NCI-H524 treated with DMSO at 0.1 percent for 48 hours (cell line): ENCODE measurements at places on chromosomes 11 and 22.

DNA sequence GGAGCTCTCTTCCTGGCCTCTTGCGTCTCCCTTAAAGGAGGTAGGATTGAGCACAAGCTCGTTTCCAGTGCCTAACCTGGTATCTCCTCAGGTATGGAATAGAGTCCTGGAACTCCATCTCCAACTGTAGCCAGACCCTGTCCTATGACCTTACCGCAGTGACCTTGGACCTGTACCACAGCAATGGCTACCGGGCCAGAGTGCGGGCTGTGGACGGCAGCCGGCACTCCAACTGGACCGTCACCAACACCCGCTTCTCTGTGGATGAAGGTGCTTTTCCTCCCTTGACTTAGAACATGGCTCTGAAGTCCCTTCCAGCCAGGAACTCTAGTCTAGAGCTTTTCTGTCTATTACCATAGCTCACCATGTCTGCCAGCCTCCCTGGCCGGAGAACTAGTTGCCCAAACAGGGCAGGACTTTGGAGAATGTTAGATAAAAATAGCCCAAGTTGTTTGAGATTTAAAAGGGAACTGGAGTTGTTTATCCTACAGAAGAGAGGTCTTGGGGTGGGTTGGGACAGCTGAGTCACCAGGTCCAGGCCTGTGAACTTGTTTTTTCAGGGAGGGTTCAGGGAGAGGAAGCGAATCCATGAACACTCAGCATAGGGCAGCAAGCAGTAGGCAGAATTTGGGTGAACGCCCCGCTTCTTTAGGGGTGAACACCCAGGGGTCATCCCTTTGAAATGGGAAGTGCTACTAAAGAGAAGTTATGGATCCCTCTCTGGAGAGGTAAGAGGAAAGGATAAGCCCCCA, 3.3 kb downstream of the IL10RA start:
- DNase-seq = no peak

DNA sequence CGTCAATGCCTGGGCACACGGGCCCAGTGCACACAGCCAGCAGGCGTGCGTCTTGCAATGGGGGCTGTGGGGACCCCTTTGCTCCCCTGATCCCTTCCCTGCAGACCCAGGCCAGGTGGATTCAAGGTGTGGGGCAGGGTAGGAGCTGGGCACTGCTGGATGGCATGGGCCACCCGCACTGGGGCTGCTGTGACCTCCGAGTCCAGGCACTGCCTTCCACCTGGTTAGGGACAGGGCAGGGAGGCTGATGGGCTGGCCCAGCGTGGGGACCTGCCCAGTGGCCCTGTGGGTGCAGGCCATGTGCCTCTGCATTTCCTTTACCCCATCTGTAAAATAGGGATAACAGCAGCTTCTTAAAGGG, 22.9 kb downstream of the KCNQ1 start:
- no peak for DNase-seq

DNA sequence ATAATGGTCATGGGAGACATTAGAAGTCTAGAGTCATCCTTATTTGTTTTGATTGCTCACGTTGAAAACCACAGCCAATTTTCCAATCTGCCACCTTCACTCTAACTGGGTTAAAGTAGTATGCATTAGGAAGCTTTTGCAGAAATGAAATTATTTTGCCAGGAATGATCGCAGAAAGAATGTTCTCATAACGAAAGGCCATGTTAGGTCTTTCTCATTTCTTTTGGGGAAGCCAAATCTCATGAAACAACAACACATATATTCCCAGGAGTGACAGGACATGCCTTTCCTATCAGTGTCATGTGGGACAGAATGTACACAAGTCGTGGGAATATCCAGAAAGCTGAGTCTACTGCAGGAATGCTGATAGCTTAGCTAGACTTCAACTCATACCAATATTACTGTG, 386.3 kb downstream of the AASDHPPT start:
- no peak for DNase-seq

DNA sequence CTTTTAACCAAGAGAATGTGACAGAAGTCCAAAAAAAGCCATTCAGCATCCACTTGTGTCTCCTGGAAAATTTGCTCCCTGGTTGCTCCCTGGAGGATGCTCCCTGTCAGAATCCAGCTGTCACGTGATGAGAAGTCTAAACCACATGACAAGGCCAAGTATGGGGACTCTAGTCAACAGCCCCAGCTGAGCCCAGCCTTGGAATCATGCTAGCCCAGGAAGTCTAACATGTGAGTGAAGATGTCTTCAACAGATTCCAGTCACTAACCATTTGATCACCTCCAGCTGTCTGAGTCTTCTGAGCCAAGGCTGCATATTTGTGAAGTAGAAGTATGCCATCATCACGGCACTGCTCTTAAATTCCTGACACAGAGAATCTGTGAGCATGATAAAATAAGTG, 4.2 kb downstream of the OR56B4 start:
- DNase-seq = no peak

GRCh38 chr22:47990481-47990880, 1228.0 kb downstream of the TBC1D22A start:
- peak; percentile 76 for DNase-seq

- no peak for DNase-seq
These were observed 7.6 kb downstream of the VSIG10L2 start for GRCh38 chr11:125953401-125953935.

GRCh38 chr22:20175597-20175900, 24.7 kb upstream of the CCDC188 start:
- DNase-seq = no peak

DNA sequence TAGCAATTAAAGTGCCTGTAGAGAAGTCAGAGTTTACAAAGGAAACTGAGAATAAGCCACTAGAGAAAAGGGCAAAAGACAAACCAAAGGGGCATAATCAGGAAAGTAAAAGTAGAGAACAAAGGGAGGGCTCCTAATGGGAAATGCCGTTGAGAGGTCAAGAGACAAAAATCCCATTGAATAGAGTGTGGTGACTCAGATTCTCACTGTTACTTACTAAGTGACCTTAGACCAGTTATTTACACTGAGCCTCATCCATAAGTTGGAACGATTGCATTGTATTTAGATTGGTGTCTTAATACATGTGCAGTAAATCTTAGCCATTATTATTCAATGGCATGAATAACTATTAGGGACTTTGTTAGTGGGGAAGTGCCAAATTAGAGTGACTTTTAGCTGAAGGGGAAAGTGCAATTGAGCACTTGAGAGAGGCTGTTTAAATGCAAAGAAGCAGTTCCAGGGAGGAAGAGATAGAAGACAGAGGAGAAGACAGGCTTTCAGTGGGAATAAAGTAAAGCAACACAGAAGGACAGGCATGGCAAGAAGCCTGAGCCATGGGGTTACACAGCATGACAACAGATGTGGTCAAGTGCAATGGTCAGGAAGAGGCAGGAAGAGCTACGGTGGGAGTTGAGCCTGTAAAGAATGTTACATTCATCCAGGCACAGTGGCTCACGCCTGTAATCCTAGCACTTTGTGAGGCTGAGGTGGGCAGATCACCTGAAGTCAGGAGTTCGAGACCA, 82.6 kb downstream of the UBASH3B start:
- DNase-seq = no peak

DNA sequence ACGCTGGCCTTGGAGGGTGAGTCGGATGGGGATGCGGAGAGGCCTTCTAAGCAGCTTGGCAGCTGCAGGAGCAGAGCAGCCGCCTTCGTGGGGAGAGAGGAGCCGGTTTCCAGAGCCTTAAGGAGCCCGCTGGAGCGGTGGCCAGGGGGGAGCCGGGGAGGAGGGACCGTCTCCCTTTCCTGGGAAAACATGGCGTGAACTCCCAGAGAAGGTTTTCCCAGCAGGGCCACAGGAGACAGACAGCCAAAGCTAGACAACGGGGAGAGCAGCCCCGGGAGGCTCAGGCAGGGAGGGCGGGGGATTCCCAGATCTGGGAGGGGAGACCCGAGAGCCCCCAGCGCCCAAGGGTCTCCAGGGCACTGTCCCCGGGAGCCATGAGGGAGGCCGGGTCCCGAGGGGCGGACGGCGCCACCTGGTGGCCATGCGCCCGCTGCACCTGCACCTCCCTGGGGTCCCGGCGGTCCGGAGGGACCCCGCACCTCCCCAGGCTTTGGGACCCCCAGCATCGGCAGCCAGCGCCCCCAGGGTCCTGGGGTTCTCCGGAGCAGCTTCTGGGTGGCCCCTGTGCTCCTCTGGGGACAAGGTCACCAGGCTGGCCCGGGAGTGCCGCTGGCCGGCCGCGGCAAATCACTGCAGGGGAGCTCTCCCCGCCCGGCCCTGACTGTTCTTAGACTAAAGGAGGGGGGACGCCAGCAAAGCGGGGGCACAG, 2.4 kb upstream of the SYT8 start:
- DNase-seq = no peak

- DNase-seq = no peak
These were observed 314.3 kb downstream of the BRD1 start for GRCh38 chr22:49513358-49513851.

DNA sequence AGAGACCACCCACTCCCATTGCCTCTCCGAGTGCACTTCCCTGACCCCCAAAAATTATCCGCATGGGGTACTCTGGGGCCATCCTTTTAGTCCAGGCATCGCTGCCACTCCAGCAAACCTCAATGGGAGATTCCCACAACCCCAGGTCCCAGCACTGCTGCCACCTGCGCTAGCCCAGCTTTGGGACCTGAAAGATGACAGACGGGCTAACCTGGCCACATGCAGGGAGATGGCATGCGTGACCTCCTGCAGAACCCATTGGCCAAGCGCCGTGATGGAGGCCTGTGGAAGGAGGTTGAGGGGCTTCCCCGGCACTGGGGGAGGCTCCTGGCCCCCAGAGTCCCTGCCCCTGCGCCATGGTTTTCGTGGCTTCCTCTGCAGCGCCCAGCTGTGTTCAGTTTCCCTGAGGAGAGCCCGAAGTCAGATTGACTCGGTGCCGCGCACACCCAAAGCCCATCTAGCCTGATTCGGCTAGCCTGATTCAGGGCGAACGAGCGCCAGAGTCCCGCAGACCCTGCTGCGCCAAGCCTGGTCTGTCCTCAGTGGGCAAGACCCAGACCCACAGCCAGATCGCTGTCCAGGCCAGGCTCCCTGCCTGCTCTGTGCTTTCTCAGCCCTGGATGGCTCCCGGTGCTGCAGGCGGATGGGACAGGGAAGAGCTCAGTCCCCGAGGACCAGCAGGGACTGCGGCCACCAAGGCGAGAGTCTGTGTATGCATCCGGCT, 751 bp upstream of the WNT7B start:
- DNase-seq = no peak

- DNase-seq = no peak
These were observed 458.0 kb downstream of the MIAT start for GRCh38 chr22:27115410-27115809.

DNA sequence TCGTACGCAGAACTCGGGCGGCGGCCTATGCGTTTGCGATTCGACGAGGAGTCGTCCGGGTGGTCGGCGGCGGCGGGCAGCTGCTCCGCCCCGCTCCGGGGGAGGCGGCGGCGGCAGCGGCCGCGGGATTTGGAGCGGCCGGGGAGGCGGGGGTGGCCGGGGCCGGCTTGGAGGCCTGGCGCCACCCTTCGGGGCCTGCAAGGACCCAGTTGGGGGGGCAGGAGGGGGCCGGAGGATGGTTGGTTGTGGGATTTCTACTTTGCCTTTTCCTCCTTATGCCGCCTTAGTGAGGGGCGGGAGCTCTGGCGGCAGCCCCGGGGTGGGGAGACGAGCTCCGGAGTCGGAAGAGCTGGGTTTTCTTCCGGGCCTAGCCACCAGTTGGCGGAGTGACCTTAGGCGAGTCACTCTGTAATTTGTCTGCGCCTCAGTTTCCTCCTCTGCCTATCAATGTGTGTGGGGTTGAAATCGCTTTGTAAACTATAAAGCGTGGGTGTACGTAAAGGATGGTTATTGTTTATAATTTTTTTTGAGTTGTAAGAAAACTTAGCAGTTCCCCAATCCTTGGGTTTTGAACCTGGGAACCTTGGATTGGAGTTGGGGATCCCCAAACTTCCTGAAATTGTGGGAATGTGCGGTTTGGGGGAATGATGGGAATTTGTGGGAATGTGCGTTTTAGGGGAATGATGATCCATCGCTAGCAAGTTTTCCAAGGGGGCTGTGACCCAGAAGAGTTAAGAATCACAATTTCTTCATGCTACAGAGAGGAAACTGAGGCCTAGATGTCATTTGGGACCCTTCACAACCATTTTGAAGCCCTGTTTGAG, 679 bp downstream of the TUG1 start:
- DNase-seq = no peak

- no peak for DNase-seq
These were observed 53.5 kb downstream of the ZNF280B start for GRCh38 chr22:22454997-22455396.

GRCh38 chr22:11627436-11627797, 3900.6 kb upstream of the OR11H1 start:
- DNase-seq = no peak

DNA sequence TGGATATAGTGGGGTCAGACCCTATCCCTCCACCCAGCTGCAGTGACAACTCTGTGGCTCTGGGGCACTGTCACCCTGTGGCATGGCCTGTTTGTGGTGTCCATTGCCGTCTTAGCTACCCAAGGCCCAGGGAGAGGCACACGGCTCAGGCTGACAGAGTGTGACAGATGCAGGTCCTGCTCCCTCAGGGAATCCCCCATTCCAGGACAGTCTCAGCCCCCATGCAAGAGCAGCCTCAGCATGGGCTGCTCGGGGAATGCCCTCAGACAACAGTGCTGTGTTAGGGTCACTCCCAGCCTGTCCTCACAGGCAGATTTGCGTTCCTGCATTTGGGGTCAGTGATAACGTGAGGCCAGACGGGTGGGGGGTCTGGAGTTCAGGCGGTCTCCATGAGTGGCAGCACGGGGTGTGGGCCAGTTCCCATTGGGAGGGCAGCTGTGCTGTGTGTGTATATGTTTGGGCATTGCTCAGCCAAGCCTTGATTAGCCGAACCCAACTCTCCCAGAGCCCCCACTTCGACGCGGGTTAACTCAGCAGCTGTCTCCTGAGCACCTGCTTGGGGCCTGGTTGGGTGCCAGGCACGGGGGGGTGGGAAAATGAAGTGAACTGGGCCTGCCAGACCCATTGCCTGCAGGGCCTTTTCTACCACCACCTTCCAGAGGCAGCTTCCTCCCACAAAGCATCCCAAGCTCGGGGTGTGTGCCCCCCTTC, 5.3 kb upstream of the KCNQ1OT1 start:
- no peak for DNase-seq

DNA sequence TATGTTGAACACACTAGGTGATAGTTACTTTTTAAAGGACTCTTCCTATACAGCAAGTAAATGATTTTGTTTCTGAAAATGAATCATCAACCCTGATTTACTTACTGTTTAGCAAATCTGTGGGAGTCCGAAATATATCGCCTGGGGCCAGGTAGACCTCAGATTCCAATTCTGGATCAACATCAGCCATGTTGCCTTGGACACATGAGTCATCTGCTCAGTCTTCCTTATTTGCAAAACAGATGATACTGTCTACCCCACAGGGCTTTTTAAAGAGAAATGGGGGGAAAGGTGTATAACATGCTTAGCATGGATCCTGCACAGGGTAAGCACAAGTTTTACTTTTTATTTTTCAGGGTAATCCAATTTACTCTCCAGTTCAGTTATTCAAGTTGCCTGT, 324.2 kb downstream of the TENM4 start:
- DNase-seq = no peak

DNA sequence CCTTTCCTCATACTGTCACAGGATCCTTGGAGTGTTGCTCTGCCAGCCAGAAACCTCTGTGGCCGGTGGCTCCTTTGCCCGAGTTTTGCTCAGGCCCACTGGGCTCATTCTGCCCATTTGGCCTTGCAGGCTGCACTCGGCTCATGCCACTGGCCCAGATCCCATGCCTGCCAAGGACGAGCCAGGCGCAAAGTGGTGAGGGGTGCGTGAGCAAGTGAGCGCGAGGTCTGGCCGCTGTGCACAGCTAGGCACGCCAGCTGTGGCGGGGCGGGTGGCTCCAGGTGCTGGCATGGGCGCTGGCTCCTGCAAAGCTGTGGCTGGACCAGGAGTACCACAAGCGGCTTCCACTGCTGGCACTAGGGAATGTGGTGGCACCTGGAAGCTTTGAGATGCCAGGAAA, 2.8 kb upstream of the RNF141 start:
- no peak for DNase-seq
